ENCODE measurements at places on chromosomes 11 and 22.

GRCh38 chr11:126592496-126593410 lies 237.3 kb downstream of the ST3GAL4 start:
- no peak for DNase-seq

- no peak for DNase-seq
These were observed 1051.2 kb downstream of the TBC1D22A start for GRCh38 chr22:47813661-47814060.

- DNase-seq: no peak
These were observed 35.0 kb upstream of the SYT13 start for GRCh38 chr11:45321031-45321595.

DNA sequence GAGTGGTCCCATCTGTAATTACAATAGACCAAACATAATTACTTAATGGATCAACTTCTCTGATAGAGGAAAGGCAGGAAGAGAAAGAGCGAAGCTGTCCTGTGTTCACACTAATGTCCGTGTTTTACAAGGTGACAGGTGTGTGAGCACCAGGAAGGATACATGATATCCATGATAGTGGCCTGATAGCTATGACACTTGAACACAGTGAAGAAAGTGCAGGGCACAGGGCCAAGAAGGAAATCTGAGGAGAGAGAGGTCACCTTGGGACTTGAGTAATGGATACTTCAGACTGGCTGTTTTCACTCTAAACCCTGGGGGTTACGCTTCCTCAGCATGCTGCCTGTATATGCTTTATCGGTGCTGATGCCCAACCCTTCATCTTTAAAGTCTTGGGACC lies 29.4 kb downstream of the TUB start:
- DNase-seq: no peak

DNA sequence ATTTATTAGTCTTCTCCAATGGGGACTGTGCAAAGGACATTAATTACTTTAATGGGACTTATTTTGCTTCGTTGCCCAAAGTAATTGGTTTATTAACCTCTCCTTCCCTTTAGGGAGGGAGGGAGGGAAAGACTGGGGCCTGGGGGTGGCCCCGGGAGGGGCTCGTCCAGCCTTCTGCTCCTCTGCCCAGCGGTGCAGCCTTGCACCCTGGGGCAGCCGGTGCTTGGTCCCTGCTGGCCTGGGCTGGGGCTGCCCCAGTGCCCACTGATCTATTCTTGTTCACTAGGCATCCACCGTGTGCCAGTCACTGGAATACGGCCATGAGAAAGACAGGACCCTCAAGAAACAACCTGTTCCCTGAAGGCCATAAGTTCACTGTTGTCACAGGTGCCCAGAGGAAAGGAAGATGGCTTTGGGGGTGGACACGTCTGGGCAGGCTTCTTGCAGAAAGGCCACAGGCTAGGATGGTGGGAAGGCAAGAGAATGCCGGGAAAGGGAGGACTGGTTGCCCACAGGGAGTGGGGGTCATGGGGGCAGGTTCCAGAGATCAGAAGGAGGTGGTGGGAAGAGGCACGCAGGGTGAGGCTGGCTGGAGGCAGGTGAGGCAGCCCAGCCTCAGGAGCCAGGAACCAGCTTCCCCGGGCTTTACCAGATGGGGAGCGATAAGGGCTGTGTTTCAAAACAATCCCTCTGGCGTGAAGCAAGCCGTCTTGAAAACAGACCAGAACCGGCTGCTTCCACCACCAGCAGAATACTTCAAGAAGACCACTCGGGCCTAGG lies 47.6 kb upstream of the KCNQ1OT1 start:
- no peak for DNase-seq

GRCh38 chr22:45718391-45718790 lies 46.8 kb downstream of the ATXN10 start:
- no peak for DNase-seq

GRCh38 chr11:121665206-121665838 lies 212.6 kb upstream of the SORL1-AS1 start:
- no peak for DNase-seq

DNA sequence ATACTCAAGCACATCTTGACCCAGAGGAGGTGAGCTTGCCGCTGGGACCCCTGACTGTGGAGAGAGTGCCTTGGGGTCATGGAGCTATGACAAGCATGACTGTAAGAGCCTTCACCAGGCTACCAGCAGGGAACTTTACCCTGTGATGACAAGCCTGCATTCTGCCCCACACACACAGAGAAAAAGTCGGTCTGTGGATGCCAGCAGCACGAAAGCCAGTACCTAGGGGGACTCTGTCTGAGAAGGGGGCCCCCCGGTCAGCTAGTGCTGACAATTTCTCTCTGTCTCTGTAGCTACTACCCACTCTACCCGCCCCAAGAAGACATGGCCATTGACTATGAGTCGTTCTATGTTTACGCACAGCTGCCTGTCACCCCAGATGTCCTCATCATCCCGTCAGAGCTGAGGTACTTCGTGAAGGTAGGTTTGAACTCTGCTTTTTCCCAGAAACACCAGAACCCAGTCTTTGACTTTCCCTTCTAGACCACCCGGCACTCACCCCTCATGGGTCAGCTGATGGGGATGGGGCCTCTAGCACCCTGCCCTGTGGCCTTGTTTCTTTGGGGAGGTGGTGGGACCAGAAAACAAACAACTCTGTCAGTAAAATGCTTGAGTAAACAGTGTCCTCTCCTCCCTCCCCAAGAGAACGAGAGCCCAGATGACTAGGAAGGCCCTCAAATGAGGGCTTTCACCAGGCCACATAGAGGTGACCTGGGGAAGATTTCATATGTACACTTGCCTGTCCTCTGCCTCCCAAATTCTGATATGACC lies 18.9 kb upstream of the CDC42EP2 start:
- DNase-seq: no peak

DNA sequence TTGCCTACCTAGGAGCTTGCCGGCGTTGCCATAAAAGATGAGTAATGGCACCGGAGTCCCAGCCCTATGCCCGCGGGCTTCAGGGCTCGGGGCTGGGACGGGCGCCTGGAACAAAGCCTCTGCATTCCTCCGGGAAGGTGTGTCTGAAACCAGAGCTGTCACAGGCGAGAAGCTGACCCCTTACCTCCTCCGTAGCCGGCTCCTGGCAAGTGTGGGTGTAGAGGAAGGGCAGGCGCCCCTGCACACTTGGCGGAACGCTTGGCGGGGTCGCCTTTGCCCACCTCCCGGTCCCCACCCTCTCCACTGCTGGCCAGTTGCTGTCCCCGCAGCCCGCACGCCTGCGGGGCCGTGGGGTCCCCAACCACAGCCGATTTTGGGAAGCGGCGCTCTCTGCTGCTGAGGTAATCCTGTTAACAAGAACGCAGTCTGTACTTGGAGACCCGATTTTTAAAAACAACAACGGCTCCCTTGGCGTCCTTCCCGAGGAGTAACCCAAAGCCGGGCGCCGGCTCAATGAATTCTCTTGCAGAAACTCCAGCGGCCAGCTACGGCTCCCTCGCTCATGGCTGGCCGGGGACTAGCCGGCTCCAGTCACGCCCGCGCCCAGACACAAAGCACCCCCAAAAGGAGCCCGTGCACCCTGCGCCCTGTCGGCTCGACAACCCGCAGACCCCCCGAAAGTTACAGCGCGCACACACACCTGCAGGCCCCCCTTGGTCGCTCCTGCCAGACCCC lies 89.2 kb downstream of the PLEKHA7 start:
- peak; percentile 32 for DNase-seq

- DNase-seq: no peak
These were observed 4.3 kb upstream of the SNX32 start for GRCh38 chr11:65829459-65829858.

- no peak for DNase-seq
These were observed 2.1 kb upstream of the CRACR2B start for GRCh38 chr11:825366-826226.

GRCh38 chr11:32817852-32818183 lies 11.9 kb upstream of the PRRG4 start:
- DNase-seq: no peak

DNA sequence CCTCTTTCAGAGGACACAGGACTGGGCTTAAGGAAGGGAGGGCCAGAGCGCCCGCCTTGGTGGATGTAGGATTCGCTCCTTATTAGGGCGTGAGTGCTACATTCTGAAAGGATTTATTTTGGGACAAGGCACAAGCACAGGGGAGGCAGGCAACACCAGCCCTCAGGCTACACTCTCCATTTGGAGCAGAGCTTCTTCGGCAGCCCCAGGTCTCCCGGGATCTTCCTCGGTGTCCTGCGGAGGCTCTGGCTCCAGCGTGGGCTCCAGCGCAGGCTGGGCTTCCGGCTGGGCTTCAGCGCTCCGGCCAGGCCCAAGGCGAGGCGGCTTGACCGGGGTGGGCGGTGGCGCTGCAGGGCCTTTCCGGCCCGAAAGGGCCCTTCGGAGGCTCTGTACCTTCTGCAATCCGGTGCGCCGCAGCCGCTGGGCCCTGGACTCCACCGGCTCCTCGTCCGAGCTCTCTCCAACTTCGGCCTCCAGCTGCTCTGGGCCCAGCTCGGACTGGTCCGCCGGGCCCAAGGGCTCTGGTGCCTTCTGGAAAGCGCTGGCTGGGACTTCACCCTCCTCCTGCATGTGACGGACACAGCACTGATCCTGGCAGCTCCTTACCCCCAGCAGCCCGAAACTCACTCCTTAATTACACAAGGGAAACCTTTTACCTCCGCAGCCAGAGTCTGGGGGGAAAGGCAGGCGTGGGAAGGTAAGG lies 1.1 kb downstream of the CAVIN3 start:
- DNase-seq: peak; percentile 45

DNA sequence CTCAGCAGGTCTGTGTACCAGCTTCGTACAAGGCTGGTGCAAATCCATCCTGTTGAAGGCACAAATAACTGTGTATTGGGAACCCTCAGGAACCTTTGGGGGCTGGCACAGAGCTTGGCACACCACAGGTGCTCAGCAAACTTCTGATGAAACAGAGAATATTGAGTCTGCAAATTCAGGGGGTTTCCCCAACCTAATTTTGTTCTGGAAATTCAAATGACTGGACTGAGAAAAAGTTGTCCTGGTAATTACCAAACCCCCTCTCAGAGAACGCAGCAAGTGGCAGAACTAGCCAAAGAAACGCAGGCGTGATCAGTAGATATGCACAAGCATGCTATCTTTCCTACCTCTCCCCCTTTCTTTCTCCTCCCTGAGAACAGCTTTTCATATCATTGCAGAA lies 47.6 kb downstream of the LIF start:
- DNase-seq: no peak

DNA sequence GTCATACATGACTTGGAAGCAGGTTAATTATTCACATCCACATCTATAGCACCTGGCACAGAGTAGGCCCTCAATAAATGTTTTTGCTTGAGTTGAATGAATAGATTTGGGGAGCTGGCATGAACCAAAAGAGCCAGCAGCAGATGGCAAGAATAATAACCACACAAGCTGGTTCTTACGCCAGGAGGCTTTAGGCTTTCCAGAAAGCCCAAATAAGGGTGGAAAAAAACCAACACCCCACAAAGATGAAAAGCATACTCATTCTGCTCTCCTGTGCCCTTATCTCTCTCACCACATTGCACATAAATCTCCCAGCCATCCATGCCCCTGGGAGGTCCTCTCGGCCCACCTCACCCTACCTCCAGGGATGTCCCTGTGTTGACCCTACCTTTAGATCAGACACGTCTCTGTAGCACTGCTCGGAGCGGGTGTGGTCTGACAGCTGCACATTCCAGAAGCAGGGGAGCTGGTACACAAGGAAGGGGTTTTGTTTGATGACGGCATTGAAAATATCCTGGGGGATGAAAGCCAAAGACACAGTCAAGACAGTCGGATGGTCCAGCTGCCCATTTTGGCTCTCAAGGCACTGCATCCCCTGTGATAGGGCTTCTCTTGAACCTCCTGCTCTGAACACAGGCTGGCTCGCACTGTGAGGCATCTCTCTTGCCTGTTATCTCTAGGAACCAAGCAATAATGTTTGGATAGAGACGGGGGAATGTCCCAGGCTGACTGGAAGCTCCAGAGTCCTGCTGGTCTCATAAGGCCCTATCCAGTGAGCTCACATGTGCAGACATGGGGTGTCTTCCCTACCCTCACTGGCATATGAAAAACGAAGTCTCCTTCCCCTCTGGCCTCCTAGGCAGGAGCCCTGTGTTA lies 323.6 kb upstream of the SYN3 start:
- DNase-seq: no peak

Data from fibroblast of the aortic adventitia (primary cell).